ENCODE measurements at places on chromosomes 2 and 18.

DNA sequence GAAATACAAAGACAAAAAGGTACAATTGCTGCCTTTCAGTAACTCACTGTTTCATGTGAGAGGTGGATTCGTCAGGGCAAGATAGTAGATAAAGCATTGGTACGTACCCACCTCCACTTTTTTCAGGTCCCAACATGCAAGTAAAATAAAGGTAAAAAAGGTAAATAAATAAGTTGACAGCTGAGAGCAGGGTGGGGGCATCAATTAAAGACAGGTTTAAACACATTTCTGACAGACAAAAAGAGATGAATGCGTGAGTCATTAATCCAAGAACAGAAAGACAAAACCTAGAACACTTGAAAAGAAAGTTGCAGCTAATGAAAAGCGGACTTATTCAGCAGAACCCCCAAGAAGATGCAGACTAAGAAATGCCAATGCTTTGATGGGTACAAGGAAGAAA lies 979.6 kb upstream of the CDH2 start:
- no peak for DNase-seq

GRCh38 chr2:108935271-108935741 lies 53.7 kb downstream of the EDAR start:
- no peak for DNase-seq

DNA sequence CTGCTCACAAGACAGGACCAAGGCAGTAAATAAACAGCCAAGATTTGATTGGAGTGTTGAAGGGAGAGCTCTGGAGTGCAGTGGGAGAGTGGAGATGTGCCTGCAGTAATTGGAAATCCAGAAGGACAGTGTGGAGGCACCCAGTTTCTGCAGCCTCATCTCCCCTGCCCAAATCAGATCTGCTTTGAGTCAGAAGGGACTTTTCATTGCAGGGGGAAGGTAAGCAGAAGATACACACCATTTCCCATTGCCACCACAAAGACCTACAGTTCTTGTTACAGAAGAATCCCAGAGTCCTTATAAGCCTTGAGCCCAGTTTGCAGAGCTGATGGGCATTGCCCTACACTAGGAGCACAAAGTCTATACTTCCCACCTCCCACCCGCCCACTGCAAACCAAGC lies 27.2 kb upstream of the GCFC2 start:
- no peak for DNase-seq

- no peak for DNase-seq
Observed at GRCh38 chr2:151261977-151262291, 271 bp upstream of the RBM43 start.

DNA sequence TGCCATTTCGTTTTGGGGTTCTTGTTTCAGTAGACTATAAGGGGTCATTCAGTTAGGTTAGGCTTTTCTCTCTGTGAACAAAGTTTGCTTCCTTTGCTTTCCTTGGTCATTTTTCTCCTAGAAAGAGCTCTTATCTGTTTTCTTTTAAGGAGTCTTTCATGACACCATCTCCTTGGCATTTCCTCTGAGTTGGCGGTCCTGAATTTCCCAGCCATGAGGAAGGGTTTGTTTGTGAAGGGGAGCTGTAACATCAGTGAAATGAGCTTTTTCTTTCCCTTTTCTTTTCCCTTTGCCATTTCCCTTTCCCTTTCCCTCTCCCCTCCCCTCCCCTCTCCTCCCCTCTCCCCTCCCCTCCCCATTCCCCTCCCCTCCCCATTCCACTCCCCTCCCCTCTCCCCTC lies 61.7 kb downstream of the MAP4K4 start:
- DNase-seq: no peak

GRCh38 chr18:61414086-61414485 lies 80.9 kb downstream of the CDH20 start:
- no peak for DNase-seq

DNA sequence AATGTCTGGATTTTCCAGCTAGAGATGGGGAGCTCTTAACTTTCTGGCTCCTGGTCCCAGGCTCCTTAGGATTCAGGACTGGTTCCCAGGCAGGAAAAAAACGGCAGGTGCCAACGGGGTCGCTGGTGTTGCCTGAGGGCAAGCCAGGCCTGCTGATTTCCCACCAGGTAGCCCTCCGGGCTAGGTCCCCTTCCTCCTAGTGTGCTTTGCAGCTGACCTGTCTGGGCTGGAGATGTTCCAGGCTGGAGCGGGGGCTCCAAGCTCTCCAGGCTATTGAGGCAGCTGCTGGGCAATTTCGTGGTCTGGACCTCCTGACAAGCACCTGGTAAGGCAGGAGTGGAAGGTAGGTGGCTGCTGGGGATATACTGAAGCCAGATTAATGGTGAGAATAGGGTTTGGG lies 2.0 kb upstream of the MRPL53 start:
- peak; percentile 8 for DNase-seq

DNA sequence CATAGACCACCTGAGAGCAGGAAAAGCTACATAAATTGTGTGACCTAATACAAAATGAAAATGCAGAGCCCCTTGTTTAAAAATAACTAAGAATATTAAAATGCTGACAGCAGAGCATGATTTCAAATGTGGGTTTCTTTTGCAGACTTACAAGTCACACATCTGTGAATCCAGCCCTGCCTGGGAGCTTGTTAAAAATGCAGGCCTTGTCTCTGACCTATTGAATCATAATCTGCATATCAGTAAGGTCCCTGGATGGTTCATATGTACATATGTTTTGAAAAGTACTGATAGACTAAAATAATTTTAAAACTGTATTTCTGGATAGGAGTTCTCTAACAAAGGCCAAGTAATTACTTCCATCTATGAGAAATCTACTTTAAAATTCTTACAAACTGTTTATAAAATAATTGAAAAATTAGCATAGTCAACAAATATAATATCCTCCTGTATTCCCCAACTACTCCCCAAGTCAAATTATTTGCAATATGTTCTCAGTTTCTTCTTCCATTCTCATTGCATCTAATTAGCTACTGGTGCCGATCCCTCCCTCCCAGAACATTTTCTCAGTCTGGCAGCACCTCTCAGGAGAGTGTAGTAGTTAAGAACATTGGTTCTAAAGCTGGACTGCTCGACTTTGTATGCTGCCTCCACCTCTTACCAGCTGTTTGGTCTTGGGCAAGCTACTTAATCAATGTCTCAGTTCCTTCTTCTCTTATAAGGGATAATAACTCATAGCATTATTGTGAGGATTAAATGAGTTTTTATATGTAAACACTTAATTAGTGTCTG lies 1040.4 kb upstream of the CDH2 start:
- no peak for DNase-seq

DNA sequence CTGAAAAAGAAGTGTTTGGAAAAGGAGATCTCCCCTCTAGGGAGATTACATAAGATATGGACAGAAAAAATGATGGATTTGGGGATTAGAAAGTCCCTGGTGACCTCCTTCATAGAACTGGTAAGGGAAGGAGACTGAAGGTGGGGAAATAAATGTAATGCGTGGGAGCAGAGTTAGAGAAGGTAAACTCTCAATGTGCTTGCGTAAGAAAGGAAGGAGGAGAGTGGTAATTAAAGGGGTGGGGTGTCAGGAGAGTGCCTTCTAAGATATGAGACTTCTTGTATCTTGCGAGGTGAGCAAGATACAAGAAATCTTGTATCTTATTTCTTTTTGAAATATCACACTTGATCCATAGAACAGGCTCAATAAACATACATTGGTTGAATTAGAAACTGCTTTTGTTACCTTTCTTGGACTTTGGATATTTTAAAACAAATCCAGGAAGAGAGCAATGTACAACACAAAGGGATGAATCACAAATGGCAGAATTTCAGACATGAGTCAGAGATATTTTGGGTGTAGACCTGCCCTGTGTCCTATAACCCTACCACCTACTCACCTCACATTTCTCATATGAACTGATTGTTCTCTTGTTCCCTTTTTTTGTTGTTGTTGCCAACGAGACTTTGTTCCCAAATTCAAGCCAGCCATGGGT lies 342.4 kb downstream of the INSIG2 start:
- no peak for DNase-seq

GRCh38 chr2:233480490-233481202 lies 85.9 kb downstream of the USP40 start:
- peak; percentile 45 for DNase-seq

DNA sequence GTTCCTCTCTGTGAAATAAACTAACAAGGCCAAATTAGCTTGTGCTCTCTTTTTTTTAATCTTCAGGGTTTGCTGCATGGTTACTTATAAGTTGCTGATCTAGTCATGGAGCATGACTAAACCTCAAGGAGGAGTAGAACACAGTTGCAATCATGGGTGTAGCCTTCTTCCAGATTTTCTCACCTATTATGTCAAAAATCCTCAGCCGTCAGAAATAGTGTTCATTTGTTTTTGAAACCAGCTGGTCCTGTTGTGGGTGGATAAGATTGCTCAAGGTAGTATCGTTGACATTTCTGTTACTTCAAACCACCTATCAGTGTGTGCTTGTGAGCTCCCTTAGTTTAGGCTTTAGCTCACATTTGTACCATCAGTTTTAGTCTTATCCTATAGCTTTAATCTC lies 11.2 kb downstream of the RELCH start:
- DNase-seq: no peak

- DNase-seq: no peak
Observed at GRCh38 chr18:7618891-7619442, 51.9 kb downstream of the PTPRM start.

DNA sequence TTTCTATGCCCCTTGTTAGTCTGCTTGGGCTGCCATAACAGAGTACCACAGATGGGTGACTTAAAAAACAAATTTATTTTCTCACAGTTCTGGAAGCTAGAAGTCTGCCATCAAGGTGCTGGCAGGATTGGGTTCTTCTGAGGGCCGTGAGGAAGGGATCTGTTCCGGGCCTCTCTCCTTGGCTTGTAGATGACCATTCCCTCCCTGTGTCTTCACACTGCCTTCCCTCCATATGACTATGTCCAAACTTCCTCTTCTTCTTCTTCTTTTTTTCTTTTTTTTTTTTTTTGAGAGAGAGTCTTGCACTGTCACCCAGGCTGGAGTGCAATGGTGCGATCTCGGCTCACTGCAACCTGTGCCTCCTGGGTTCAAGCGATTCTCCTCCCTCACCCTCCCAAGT lies 13.1 kb upstream of the CCNYL1 start:
- DNase-seq: no peak

DNA sequence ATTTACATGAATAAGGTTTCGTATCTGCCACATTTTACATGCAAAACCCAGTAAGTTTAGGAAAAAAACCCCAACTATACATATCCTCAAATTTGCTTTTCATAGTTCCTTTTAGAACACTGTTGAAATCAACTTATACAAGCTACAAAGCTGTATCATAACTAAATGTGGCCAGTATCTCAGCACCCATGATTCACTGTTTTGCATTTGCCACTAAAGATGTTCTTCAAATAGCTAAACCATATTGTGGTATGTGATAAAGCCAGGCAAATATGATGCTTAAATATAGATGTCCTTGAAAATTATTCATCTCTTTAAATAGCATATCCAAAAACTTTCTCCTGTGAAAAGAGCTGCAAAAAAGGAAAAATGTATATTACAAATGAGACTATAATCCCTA lies 29.9 kb downstream of the ROCK2 start:
- no peak for DNase-seq

GRCh38 chr2:101400048-101400447 lies 12.7 kb upstream of the CREG2 start:
- no peak for DNase-seq

GRCh38 chr2:215137741-215138340 lies 585 bp downstream of the ABCA12 start:
- DNase-seq: no peak

DNA sequence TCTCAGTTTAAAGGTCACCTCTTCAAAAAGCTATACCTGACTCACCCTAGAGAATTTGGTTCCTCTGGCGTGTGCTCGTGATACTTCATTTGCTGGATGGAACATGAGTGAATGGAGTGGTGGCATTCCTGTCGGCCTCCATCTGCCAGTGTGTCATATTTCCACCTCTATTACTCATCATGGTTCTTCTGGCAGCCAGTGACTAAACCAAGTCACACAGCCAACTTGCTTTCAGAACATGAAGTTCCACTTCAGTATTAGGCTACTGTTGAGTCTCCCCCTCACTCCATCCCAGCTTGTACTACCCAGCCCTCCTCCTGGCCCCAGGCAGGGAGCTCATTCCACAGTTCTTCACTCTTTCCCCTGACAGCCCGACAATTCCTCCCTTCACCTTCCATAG lies 169.8 kb downstream of the MREG start:
- DNase-seq: no peak

DNA sequence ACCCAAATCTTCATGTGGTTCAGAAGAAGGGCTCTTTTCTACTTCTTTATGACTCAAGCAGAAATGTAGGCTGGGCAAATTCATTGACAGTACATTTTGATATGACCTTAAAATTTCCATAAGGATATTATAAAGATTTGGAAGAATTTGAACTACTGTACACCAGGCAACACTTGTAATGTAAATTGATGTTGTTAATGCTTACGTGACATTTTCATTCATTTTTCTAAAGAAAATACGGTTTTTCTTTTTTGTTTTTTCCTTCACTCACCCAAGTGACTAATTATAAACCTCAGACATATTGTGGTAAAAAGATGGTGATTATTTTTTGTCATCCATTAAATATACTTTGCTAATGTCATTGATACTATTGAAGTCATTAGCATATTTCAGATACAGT lies 17.4 kb downstream of the AFTPH start:
- DNase-seq: no peak

DNA sequence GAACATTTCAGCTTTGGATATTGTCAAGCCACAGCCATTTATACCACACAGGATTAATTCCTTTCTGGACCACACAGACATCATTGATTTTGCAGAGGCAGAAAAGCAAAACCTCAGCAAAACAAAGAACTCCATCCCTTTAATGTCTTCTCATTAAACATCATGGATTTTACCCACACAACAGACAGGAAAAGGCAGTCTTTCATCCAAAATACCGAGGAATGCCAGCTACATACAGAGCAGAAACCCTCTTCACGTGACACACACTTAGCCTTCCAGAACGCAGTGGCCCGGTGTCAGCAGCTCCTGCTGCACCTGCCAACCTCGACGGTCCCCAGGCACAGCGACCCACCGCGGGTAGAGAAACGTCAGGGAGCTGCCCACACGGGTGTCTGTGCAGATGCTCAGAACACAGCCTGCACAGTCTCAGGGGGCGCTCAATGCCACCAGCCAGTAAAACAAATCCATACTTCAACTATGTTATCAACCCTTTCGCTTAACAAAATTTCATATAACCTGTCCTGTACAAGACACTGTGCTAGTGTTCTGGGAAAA lies 304.5 kb downstream of the EIPR1 start:
- DNase-seq: no peak

GRCh38 chr2:42848265-42848664 lies 55.9 kb upstream of the HAAO start:
- no peak for DNase-seq
